Activated T-cell treated with anti-CD3 and anti-CD28 coated beads, Interleukin-2, amount 50 U/mL, for 72 hours (primary cell): ENCODE measurements at places on chromosomes 16 and 17. TPM values are rescaled to one million over a fixed set of nuclear protein-coding genes. Genes with fewer than 3 reads are reported as not detected.

Gene ITGA2B
- 3.2 TPM for total RNA-seq

Gene ZNF276
- total RNA-seq = 27.1 TPM

Gene KCTD19
- 8.5 TPM for total RNA-seq

Gene PPP1R27
- not detected for total RNA-seq

GRCh38 chr16:35149550-35149949, 1690.1 kb downstream of the TP53TG3F start:
- DNase-seq = no peak

- no peak for DNase-seq
Measured at GRCh38 chr16:65463652-65464260, 341.9 kb upstream of the CDH11 start.

DNA sequence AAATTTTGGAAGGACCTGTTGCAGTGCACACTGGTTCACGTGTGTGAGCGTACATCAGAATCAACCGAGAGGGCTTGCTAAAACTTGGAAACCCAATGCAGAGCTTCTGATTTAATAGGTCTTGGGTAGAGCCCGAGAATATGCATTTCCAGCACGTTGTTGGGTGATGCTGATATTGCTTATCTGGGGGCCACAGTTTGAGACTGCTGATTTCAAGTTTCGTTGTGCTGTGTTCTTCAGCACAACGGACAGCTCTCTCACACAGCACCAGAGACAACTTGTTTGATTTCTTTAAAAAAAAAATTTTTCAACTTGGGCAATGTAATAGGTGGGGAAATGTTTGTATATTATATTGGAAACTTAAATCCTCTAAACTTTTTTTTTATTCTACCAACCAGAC, 9.4 kb downstream of the OR4D2 start:
- no peak for DNase-seq

DNA sequence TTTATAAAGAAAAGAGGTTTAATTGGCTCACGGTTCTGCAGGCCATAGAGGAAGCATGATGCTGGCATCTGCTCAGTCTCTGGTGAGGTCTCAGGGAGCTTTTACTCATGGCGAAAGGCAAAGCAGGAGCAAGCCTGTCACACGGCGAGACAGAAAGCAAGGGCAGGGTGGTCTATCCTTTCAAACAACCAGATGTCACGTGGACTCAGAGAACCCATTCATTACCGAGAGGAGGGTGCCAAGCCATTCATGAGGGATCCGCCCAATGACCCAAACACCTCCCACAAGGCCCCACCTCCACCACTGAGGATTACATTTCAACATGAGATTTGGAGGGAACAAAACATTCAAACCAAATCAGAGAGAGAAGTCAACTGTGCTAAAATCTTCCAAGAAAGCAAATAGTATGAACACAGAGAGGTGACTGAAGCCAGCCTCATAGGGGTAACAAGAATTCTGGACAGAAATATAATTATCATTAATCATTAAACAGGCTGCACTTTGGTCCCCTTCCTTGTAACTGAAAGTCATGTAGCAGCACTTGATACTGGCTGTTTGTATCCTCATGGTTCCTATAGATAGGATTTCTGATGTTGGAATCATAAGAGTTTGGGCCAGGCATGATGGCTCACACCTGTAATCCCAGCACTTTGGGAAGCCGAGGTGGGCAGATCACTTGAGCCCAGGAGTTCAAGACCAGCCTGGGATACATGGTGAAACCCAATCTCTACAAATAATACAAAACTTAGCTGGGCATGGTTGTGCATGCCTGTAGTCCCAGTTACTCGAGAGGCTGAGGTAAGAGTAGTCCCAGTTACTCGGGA, 52.5 kb upstream of the B4GALNT2 start:
- DNase-seq = no peak

GRCh38 chr16:20814784-20815183, 8.5 kb downstream of the REXO5 start:
- DNase-seq = peak; percentile 8

DNA sequence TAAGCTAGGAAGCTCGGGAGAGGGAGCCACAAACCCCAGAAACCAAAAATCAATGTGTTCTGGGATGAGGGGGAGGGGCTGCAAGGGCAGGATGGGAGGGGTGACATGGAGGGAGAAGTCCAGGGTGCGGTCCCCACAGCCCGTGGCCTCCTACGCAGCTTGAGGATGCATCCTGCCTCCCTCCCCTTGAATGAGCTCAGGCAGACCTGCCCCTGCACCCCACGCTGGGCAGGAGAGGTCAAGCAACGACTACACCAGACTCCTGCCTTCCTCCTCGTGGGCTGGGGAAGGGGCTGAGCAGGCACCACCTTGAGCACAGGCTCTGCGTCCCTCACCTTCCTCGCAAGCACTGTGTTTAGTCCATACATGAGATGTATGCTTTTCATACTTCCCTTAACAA, 3.9 kb downstream of the ANKRD13B start:
- DNase-seq = no peak

DNA sequence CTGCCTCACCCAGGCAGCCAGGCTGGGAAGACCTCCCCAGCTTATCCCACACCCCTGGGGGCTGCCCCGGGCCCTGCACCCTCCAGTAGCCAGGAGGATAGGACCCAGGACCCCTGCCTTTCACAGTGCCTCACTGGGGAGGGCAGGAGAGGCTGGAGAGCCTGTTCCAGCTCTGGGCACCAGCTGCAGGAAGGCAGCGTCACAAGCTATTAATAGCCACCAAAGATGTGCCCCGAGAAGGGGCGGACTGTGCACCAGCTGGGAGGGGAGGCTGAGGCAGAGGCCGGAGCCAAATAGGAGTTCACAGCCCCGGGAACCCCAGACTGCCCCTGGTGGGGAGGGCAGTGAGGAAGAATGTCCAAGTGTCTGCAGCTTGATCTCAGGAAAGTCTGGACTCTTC, 8.8 kb downstream of the SBK1 start:
- no peak for DNase-seq

DNA sequence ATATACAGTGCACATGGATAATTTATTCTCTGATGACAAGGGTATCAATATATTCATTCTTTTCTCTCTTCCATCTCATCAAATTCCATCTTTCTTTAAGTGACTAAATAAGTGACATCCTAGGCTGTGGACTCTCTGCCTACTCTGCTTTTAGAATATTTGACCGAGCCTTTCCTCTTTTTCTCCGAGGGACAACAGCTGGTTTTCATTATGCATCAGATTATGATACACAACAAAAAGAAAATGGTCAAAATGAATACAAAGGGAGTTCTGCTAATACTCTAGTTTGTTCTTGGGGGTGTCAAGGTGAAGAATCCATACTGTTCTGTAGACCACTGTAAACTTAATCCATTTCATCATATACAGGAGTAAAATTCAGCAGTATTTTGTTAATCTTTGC, 942.6 kb downstream of the KCNJ2 start:
- DNase-seq = no peak

GRCh38 chr17:61245706-61246135, 153.9 kb upstream of the TBX2 start:
- DNase-seq = no peak

DNA sequence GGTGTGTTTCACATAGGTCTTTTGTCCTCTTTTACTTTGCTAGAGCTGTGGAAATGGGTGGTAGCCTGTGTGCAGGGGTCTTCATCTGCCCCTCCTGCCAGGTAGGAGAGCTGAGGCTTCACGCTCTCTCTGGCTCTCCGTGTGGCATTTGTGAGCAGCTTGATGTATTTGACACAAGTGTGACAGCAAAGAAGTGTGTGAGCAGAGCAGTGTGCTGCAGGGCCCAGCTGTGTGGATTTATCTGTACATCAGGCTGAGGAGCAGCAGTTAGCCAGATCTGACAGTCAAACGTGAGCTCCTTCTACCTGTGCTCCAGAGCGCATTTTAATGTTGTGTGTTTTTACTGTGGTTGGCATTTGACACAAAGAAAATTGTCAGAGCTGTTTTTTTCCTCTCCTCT, 101.8 kb downstream of the FTO start:
- no peak for DNase-seq

DNA sequence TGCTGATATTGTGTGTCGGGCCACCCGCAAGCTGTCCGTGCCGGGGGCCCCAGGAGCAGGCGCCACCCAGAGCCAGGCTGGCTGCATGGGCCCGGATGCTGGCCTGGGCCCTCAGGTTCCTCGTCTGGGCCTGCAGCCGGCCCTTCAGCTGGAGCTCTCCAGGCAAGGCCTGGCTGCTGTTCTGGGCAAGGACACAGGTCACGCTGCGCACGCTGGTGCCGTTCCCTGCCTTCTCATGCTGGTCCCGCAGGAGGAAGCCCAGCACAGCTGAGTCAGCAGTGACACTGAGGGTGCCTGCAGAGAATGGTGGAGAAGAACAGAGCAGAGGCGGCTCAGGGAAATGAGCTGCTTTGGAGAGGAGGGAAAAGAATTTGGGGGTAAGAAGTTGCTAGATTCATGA, 79.9 kb downstream of the RMI2 start:
- DNase-seq = no peak

GRCh38 chr16:14370736-14371234, 259.3 kb downstream of the PARN start:
- DNase-seq = no peak

GRCh38 chr16:4529085-4530060, 9.2 kb downstream of the CDIP1 start:
- peak; percentile 36 for DNase-seq

- DNase-seq = no peak
Measured at GRCh38 chr16:50261160-50261706, 5.1 kb upstream of the ADCY7 start.

DNA sequence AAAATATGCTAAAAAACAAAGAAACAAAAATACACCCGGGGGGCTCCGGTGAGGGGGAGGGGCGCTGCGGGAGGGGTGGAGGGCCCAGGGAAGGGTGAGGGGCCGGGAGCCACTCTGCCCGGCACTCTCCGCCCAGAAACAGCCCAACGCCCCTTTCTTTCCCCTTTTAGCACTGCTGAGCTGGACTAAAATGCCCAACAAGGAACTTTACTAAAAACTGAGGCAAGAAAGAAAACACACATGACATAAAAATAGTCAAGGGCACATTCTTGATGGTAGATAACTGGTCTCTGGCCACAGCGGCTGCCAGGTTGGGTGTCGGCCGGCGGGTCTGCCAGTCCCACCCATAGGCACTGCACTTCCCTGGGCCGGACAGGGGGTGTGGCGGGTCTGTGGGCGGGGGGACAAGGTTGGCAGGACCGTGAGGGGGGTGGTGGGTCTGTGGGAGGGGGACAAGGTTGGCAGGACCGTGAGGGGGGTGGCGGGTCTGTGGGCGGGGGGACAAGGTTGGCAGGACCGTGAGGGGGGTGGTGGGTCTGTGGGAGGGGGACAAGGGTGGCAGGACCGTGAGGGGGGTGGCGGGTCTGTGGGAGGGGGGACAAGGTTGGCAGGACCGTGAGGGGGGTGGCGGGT, 20.9 kb downstream of the METRNL start:
- DNase-seq = no peak
